ENCODE measurements at places on chromosomes 12 and 14.

GRCh38 chr12:105585107-105585506, 254.6 kb downstream of the C12orf75 start:
- peak; percentile 32 for DNase-seq

DNA sequence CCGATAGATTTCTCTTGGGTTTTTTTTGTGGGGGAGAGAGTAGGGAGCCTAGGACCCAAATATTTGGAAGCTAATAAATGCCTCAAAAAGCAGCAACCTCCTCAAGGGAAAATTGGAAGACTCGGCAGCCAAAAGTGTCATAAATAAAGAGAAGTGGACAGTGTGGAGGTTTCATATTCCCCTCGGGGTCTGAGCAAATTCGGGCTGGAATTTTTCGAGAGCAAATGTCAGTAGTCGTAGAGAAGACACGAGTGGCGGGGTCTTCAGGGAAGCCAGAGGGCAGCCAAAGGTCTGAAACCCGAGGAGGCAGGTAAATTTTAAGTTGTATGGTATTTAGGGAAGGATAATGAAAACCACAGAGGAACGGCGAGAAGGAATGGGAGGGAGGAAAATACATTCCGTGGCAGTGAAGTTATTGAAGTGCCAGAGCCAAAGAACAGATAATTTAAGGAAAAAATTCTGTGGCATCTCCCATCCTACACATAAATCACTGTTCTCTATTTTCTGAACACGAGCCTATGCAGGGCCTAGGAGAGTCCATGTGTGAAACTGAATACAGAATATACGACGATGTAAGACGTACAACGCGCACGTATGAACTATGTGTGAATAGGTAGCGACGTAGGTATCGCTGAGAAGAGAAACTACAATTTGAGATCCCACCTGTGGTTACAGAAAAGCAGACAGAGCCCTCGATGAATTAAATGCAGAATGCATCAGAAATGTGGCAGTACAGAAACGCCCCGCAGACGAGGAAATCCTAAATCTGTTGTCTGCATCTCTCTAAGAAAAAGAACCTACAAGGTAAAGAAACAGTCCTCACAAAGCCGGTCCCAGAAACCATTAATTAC, 12.9 kb downstream of the BCL11B start:
- no peak for DNase-seq

DNA sequence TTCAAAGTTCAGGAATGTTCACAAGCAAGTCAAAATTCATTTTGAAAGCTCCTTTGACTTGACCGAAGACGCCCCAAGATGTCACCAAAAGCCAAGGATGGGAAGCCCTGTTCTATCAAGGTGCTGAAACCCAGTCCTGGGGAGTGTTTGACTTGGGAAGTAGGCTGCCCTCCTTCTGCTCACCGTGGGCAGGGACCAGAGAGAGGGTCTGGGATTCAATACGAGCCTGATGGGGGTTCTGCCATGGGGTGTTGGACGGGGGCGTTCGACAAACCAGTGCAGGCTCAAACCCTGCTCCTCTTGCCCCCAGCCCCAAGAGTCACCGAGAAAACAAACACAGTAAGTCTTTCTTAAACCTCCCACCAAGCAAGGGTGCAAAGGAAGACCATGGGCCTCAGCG, 150.1 kb upstream of the DIO3 start:
- DNase-seq: no peak

DNA sequence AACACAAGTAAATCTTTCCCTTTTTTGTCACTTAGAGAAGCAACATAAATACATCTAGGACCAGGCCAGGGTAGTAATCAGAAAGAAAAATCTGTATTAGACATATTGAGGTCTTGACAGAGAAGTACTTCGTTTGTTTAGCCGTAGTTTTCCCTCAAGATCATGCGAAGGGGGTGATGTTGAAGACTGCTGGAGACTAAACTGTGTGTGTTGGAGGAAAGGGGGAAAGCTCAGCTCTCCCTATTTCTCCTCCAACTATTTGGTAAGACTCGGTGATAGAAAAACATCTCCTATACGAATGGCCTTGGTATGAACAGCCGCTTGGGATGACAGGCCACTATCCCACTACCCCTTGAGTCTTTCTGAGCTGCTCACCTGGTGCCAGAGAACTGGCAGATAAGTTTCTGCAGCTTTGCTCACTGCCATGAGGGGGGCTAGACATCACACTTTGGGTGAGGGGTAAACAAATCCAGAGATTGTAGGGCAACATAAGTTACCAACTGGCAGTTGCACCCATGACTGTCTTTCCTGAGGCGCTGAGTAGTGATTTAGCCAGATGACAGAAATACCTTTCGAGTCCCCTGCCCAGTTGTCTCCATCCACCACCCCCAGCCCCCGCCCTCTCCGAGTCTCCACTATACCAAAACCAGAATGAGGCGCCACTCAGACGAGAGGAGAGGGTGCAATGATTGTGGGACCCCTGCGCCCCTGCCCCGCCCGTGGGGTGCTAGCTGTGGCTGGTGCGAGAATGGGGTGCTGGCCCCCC, 685 bp downstream of the VAMP1 start:
- no peak for DNase-seq

DNA sequence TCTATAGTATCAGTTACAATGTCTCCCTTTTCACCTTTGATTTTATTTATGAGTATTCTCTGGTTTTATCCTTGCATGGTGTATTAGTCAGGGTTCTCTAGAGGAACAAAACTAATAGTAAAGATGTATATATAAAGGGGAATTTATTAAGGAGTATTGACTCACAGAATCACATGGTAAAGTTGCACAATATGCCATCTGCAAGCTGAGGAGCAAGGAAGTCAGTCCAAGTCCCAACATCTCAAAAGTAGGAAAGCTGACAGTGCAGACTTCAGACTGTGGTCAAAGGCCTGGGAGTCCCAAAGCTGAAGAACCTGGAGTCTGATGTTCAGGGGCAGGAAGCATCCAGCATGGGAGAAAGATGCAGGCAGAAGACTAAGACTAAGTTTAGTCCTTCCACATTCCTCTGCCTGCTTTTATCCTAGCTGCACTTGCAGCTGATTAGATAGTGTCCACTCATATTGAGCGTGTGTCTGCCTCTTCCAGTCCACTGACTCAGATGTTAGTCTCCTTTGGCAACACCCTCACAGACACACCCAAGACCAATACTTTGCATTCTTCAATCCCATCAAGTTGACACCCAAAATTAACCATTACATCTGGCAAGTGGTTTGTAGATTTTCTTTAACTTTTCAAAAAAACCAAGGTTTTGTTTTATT, 308.0 kb upstream of the LMO3 start:
- no peak for DNase-seq

DNA sequence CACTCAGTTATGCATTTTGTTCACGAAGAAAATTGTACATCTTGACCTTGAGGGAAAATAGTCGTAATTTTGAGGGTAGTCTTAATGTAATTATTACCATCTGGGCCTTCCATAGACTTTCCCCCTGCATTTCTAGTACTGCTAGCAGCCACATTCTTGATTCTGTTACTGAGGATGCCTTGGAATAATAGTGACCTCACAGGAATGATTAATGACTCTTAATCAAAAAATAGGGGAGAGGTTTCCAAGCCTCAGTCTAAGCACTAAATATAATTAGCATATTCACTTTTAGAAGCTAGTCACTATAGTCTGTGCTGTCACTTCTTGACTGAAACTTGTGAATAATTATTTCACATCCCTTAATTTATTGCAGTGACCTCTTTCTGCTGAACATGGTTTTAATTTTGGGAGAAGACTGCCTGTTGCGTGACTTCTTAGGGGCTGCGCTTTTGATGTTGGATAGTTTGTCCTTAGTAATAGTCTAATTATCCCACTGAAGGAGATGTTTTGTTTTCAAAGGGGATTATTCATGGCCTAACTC, 400.5 kb downstream of the ADAMTS20 start:
- no peak for DNase-seq

DNA sequence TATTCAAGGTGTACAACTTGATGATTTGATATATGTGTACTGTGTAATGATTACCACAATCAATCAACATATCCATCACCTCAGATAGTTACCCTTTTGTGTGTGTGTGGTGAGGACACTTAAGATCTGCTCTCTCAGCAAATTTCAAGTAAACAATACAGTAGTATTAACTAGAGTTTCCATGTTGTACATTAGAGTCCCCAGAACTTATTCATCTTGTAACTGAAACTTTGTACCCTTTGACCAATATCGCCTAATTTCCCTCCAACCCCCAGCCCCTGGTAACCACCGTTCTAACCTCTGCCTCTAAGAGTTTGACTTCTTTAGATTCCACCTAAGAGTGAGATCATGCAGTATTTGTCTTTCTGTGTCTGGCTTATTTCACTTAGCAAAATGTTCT, 12.1 kb downstream of the ADCK1 start:
- no peak for DNase-seq

- peak; percentile 13 for DNase-seq
Measured at GRCh38 chr12:84507956-84508850, 404.4 kb downstream of the SLC6A15 start.

DNA sequence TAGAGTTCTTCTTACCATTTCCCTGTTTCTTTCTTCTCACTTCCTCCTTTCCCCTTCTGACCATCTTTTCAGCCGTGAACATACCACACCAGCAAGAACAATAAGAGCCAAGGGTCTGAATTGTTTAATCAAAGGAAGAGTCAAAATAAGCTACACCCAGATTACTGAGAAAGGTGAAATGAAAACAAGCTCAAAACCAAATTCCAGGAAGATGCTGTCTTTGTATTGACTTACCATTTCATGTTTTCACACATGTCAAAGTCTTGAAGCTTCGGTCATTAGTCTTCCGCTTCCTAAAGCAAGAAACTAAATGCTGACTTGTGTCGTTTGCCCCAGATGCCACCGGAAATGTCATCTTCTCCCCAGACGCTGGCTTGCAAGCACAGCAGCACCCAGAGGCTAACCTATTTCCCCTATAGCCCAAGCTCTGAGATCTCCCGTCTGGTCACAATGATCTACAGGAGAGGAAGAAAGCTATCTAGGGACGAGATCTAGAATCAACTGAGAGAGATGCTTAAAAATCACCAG, 136.5 kb upstream of the AMIGO2 start:
- no peak for DNase-seq

DNA sequence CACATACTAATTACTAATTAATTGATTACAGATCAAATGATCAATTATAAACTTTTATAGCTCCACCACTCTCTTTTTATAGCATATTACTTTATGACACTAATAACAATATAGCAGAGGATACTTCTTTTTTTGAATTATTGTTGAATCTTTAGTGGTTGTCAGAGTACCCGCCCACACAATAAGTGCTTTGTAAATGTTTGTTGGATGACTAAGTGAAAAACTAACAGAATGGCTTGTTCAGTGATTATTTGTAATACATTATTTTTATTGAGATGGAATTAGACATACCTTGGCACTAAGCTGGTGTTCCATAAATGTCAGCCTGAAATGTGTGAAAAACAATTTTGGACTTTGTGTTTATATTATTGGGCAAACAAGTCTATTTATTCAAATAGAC, 670.5 kb upstream of the ATXN7L3B start:
- no peak for DNase-seq

DNA sequence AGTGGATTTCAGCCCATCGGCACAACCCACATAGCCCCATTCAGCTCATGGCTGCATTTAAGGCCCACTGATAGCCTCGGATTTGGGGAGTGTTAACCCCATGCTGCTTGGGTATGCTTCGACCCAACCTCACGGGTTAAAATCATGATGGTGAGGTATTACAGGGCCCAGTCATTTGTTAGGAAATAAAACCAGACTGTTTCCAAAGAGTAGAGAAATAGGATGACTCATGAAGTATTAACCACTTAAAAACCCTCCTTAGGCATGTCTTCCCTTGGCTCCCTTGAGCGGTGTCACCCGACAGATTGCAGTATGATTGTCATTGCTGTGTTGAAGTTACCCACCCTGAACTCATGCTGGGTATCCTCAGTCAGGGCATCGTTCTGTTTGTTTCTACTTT, 289.1 kb downstream of the CACNA1C start:
- DNase-seq: peak; percentile 73

DNA sequence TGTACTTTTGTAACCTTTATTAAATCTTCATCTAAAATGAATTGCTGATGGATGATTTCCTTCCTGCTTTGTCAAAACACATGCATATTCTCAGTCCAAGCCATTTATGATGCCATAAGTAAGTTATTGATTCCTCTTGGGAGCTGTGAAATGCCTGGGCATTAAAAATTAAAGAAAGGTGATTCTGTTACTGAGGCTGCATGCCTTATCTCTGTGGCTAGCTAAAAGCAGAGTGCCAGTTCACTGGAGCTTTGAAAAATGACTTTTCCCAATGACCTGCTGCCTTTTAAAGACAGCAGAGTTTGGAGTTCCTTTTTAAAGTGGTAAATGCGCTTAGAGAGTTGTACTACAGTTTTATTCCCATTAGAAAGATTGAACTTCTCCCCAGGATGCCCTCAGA, 152.1 kb downstream of the TMTC2 start:
- no peak for DNase-seq

DNA sequence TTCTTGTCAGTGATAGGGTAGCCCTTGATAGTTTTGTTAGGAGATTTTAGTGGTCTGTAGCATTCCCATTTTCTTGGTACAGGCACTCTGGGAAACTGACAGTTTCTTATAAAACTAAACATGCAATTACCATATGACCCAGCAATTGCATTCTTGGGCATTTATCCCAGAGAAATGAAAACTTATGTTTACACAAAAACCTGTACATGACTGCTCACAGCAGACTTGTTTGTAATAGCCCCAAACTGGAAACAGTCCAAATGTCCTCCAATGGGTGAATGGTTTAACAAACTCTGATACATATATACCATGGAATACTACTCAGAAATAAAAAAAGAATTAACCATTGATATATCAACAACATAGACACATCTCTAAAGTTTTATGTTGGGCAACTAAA, 75.5 kb downstream of the BORCS5 start:
- DNase-seq: no peak

- DNase-seq: no peak
Measured at GRCh38 chr14:59055006-59055405, 133.5 kb upstream of the DAAM1 start.

DNA sequence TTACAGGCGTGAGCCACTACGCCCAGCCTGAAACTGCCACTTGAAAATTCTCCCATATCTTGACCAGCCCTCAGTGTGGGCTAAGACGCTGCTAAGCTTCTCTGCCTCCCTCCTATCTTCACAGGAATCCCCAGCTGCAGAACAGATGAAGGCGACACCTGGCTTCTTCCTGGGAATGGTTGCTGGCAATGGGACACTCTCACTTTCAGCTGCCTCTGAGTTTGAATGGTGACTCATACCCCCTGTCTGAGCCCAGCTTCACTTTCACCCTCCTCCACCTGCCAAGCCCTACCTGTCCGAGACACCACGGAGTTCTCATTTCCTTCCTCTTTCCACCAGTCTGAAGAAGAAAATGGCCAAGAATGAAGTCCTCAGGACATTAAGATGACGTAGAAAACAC, 18.3 kb upstream of the VASH1 start:
- DNase-seq: peak; percentile 77

DNA sequence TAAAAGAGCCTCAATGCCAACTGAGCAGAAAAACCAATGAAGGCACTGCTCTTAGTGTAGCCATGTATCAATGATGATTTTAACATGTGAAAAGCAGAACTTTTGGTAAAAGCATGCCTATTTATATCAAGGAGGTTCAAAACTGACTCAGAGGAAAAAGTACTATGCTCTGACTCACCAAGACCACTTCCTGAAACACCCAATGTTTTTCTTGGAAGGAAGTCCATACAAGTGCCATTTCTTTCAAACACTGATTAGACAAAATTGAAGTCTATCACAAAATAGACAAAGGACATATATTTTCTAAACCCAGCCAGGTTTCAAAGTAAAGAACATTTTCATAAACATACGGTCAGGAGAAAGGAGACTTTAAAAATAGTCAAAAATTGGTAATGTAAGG, 88.6 kb downstream of the EPS8 start:
- peak; percentile 38 for DNase-seq
